T-helper 17 cell (primary cell): ENCODE measurements at places on chromosomes 16 and 17. TPM values are rescaled to one million over a fixed set of nuclear protein-coding genes. Genes with fewer than 3 reads are reported as not detected.

DNA sequence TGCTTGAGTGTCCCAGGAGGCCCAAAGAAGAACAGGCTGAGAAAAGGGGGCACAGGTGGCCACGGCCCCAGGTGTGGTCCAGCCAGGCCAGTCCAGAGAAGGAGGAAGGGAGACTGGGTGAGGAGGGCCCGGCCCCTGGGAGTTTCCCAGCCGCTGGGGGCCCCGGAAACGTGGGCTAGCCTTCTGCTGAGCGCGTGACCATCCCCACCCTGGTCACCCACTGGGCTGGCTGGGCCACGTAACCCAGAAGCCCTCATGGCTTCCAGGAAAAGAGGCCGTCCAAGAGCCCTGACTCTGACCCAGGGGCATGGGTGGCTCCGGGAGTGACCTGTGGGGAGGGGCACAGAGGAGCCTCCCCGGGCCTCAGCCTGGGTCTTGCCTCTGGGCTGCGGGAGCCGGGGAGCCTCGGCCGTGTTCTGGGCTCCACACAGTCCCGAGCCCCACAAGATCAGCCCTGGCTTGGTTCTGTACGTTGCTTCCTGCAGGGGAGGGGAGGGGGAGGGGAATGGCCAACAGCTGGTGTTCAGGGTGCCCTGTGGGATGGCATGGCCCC, 29.8 kb upstream of the ACSF3 start:
- no peak for DNase-seq
- peaks cover 8% of the 10 kb centered on the region for H3K4me1 ChIP-seq
- peaks cover 6% of the 10 kb centered on the region for H3K27me3 ChIP-seq

GRCh38 chr17:29412780-29413565, 22.8 kb downstream of the TAOK1 start:
- no peaks in the 10 kb centered on the region for H3K27me3 ChIP-seq
- H3K27ac ChIP-seq = peak overlapping the region; percentile 79
- no peak for DNase-seq
- H3K4me3 ChIP-seq = no peak overlapping the region
- H3K4me1 ChIP-seq = peaks cover 26% of the 10 kb centered on the region

TUBD1 gene
- total RNA-seq = 6.3 TPM

- H3K4me3 ChIP-seq = no peak overlapping the region
- H3K4me1 ChIP-seq = no peaks in the 10 kb centered on the region
- DNase-seq = no peak
- H3K36me3 ChIP-seq = peaks cover 5% of the 10 kb centered on the region
Measured at GRCh38 chr17:19321481-19322128, 40.9 kb downstream of the B9D1 start.

DNA sequence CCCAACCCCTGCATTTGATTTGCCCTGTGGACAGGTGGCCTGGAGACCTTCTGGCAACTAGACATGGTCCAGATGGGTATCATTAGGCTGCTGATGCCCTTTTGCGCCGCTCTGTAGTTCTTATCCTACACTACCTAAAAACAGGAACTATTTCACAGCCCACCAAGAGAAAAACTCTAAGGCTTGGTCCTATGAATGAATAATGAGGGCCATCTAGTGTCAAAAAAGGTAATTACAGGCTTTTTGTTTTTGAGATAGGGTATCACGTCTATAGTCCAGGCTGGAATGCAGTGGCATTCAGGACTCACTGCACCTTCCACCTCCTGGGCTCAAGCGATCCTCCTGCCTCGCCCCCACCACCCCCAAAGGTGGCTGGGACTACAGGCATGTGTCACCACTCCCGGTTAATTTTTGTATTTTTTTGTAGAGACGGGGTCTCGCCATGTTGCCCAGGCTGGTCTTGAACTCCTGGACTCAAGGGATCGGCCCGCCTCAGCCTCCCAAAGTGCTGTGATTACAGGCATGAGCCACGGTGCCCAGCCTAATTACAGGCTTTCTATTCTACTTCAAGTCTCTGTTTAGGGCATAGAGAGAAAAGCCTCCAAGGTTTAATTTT, 20.9 kb downstream of the COIL start:
- peaks cover 5% of the 10 kb centered on the region for H3K36me3 ChIP-seq
- H3K4me3 ChIP-seq = no peak overlapping the region
- no peak overlapping the region for H3K27ac ChIP-seq
- peaks cover 4% of the 10 kb centered on the region for H3K4me1 ChIP-seq

GRCh38 chr16:606656-607307, 16.9 kb downstream of the RAB40C start:
- peaks cover 2% of the 10 kb centered on the region for H3K36me3 ChIP-seq
- peaks cover 12% of the 10 kb centered on the region for H3K4me1 ChIP-seq
- H3K27ac ChIP-seq = no peak overlapping the region
- no peaks in the 10 kb centered on the region for H3K27me3 ChIP-seq

DNA sequence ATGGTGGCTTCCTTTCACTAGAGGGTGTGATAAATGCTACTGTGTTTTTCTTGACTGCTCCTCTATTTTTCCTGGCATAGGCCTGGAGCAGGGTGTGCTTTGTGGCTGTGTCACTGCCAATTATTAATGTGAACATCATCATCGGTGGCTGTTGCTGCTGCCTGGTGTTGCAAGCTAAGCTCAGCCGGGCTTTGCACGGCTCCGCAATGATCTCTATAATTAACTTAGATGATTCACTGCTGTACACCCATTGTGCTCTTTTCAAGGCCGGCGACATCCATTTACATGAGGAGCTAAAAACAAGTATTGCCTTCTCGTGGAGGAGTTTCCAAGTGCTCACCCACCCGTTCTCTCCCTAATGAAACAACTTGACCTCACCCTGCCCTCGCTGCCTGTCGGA, 160.1 kb upstream of the IRX3 start:
- H3K27me3 ChIP-seq = peaks cover 28% of the 10 kb centered on the region
- no peak overlapping the region for H3K4me3 ChIP-seq
- no peak overlapping the region for H3K27ac ChIP-seq
- H3K4me1 ChIP-seq = no peaks in the 10 kb centered on the region

GUCY2D gene
- not detected for total RNA-seq

DNA sequence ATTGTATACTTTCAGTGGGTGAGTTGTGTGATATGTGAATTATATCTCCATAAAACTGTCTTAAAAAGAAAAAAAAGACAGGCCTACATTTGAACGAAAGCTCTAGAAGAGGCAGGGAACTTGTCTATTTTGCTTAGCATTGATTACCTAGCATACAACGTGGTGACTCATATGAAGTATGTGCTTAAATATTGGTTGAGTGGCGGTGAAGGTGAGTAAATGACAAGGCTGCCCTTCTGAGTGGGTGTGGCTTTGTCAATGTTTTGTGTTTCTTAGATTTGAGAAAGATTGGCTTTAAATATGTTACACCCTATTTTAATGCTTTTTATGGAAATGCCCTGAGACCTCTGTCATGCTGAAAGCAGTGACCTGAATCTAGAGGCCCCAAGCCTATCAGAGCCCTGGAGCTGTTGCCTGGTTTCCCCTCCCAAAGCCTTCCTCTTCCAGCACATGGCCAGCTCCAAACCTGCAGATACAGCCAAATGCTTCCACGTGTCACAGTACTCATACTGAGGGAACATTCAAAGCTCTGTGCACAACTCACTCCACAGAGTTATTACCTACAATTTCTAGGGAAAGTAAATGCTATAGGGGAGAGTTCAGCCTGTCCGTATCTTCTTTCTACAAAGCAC, 260.0 kb downstream of the PHKB start:
- H3K36me3 ChIP-seq = no peaks in the 10 kb centered on the region
- H3K27ac ChIP-seq = no peak overlapping the region
- no peaks in the 10 kb centered on the region for H3K4me1 ChIP-seq
- H3K4me3 ChIP-seq = no peak overlapping the region
- H3K27me3 ChIP-seq = peaks cover 13% of the 10 kb centered on the region
- no peak for DNase-seq

- peaks cover 2% of the 10 kb centered on the region for H3K36me3 ChIP-seq
- H3K4me3 ChIP-seq = no peak overlapping the region
- peaks cover 22% of the 10 kb centered on the region for H3K27me3 ChIP-seq
Measured at GRCh38 chr17:62902531-62903220, 63.4 kb upstream of the TANC2 start.

- H3K4me3 ChIP-seq = peak overlapping the region; percentile 95
- DNase-seq = no peak
- H3K27me3 ChIP-seq = no peaks in the 10 kb centered on the region
- H3K36me3 ChIP-seq = no peaks in the 10 kb centered on the region
- peaks cover 47% of the 10 kb centered on the region for H3K4me1 ChIP-seq
- peak overlapping the region; percentile 89 for H3K27ac ChIP-seq
Measured at GRCh38 chr17:64129515-64129764, 504 bp downstream of the ERN1 start.
